Activated T-helper 1 cell treated with Interleukin-2 at 50 U/mL for 16 hours (primary cell): ENCODE measurements at places on chromosomes 13 and 19.

- no peak for DNase-seq
These were observed 56.3 kb downstream of the FOXO1 start for GRCh38 chr13:40609972-40610726.

DNA sequence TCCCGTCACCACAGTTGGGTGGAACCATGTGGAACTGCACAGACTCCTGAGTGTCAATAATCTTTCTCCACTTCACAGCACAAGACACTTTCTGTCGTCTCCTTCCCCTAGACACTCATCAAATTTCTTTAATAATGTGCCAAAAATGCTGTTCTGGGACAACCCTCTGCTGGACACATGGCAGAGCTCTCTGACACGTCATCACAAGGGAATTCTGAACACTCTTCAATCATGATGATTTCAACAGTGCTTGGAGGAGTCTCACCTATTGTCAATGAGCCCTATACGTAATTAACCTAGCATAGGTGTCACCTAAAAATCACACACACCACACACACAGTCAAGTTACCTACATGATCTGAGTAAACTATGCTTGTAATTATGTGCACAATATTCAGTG, 141.3 kb downstream of the STOML3 start:
- DNase-seq = no peak

GRCh38 chr19:1457031-1457739, 7.3 kb downstream of the APC2 start:
- no peak for DNase-seq

GRCh38 chr19:48813123-48813913, 2.5 kb upstream of the BCAT2 start:
- no peak for DNase-seq

GRCh38 chr19:30881281-30881680, 468.0 kb downstream of the TSHZ3 start:
- DNase-seq = no peak
